ENCODE measurements at places on chromosomes 16 and 17.

GRCh38 chr16:85847681-85848601 lies 48.4 kb downstream of the COX4I1 start:
- no peak for DNase-seq

- DNase-seq = no peak
Observed at GRCh38 chr17:45366049-45366448, 49.2 kb upstream of the MAP3K14 start.

DNA sequence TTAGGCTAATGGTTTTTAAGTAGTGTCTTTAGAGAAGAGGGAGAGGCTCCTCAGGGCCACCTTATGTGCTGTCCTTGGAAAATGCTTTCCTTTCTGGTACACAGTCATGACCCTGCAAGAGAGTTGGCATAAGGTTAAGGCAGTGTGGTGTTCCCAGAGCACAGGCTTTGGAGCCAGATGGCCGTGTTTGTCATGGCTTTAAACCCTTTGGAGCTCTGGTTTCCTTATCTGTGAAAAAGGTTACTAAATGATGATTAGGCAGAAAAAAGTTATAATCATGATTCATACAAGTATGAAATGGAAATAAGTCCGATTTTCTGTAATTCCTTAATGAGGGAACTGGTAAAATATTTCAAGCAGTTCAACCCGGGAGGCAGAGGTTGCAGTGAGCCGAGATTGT lies 13.2 kb downstream of the UTP4 start:
- no peak for DNase-seq

DNA sequence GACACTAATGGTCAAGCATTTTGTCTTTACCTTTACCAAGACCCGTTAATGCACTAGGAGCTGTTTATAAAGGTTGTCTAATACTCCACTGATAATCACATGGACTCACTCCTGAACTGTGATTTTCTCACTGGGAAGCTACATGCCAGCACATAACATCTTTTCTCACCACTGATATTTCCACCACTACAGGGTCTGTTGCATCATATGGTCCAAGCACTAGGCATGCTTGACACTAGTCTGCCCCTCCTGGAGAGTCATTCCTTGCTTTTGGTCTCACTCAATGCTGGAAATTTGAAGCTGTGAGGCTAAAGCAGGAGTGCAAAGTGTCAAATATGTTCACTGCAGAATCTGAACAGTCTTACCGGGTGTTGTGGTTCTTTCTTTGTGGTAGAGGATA lies 1576.8 kb downstream of the CDH8 start:
- no peak for DNase-seq

GRCh38 chr16:49345829-49346228 lies 27.8 kb upstream of the C16orf78 start:
- no peak for DNase-seq

GRCh38 chr16:51986301-51986700 lies 560.6 kb downstream of the TOX3 start:
- DNase-seq = no peak

- DNase-seq = no peak
Observed at GRCh38 chr16:68492151-68492542, 43.8 kb upstream of the SMPD3 start.

DNA sequence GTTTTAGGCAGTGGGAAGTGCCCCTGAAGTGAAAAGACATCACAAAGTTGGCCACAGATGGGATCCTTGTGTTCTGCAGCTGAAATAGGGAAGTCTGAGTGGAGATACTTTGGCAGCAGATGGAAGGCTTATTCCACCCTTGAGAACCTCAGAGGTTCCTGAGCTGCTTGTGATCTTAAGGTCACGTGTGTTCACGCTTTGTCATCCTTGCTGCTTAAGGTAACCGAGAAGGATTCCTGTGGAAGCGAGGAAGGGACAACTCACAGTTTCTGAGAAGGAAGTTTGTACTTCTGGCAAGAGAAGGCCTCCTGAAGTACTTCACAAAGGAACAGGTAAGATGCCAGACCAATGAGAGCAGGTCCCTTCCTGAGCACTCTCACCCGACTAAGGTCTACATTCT lies 12.2 kb downstream of the ADAP2 start:
- DNase-seq = no peak

DNA sequence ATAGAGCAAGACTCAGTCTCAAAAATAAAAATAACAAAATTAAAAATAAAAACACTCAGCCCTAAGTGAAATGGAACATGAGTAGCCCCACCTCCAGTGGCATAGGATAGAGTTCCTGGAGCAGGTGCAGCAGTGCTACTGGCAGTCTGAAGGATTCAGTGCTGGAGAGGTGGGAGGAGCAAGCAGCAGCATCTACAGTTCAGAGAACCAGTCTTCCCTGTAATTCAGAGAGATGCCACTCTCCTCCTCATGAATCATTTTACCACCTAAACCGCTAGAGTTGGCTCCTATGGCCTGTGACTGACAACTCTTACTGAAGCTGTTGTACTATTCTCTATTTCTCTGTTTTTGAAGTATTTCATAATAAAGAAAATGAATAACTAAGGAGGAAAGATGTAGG lies 56.0 kb upstream of the SMURF2 start:
- DNase-seq = no peak

DNA sequence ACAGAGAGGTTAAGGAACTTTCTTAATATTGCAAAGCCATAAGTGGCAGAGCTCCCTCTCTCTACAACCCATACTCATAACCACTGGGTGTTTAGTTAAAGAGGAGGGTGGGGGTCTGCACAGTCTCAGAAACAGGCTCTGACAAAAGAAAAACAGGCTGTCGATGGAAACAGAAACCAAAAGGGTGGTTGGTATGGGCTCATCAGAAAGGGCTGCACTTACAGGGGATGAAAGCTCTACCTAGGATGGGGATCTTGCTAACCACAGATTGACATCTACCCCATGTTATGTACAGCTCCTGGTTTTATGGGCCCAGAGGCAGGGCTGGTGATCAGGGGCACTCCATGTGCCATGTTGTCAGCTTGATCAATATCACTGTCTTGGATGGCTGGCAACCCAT lies 111.4 kb downstream of the CYLD start:
- DNase-seq = no peak

DNA sequence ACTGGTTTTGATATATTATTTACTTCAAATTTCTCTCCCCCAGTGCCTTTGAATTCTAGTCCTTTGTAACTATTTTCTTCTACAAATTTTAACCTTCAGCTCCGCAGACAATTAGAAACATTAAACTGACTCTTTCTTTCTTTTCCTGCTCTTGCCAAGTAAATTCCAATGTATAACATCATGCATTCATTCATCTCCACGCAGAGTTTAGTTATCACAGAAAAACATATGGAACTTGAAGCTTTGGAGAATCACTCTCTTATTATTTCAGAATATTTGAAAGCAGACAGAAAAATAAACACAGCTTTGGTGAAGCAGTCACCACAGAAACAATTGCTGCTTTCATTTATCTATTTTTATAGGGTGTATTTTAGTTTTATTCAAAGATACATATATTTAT lies 778.7 kb upstream of the CDH8 start:
- DNase-seq = no peak

- no peak for DNase-seq
Observed at GRCh38 chr16:80033783-80034468, 433.4 kb upstream of the MAF start.

- DNase-seq = no peak
Observed at GRCh38 chr16:78972986-78973385, 627.6 kb downstream of the MAF start.

DNA sequence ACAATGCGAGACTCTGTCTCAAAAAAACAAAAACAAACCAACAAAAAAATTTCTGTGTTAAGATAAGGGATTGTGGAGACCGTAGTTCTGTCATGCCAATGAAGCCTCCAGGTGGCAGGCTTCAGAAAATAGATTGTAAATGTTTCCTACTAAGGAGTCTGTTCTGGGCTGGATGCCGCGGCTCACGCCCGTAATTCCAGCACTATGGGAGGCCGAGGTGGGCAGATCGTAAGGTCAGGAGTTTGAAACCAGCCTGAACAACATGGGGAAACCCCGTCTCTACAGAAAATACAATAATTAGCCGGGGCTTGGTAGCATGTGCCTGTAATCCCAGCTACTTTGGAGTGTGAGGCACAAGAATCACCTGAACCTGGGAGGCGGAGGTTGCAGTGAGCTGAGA lies 4.4 kb upstream of the SNX29 start:
- DNase-seq = no peak

DNA sequence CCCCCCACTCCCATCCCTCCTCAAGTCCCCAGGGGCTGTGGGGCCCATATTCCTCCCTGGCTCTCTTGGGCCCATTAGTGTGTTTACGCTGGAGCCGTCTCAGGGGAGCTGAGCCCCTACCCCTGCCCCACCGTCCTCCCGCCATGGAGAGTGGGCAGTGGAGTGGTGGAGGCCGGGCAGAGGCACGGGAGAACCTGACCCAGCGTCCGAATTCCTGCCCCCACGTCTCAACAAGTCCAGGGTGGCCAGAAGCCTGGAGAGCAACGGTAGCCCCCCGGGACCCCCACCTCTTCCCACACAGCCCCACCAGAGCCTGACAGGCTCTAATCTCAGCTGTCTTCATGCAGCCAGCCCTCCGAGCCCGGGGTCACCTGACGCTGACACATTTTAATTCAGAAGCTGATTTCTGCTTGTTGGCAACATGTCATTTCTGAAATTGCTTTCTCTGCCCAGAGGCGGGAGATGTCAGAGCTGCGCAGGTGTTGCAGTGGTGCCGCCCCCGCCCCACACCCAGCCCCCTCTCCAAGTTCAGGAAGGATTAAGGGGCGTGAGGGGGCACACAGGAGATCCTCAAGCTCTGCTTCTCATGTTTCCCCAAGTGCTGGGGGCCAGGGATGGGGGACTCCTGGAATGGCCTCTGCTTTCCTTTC lies 32.6 kb downstream of the WNT9B start:
- DNase-seq = no peak

DNA sequence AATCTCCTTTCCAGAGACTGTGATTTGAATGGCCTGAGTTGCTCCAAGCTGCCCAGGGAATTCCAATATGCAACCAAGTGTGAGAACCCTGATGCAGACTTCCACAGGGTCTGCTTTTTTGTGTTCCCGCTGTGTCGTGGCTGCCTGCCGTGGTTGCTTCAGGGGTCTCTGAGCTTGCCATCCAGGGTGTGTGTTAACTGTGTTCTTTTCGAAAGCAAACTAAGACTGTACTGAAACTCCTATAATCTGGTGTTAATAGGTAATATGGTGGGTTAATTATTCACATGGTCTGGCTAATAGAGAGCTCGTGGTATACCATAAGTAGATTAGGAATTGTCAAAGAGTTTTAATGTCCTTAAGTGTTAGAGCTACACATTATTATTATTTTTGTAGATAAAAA lies 20.7 kb downstream of the UBN1 start:
- no peak for DNase-seq

DNA sequence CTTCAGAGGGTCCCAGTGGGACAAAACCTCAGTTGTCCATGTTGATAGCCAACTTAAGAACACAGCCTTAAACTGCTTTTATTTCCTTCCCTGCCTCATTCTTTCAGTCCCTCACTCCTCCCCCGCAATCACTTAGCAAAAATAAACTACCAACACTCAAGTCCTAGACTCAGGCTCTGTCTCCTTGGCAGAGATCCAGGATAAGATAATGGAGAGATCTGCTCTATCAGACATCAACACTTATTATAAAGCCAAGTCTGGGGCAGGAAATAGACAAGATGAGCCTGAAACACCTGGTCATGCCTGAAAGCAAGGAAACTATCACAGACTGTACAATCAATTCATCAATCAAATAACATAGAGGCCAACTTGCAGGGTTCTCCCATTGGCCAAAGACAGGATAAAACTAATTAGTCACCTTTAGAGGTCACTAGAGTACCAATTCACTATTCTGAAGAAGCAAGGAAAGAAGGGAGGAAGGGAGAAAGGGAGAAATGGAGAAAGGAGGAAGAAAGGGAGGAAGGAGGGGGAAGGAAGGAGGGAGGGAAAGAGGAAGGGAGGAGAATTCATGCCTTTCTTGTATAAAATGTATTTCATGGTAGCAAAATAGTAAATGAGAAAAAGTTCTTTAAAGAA lies 15.7 kb downstream of the HYDIN start:
- DNase-seq = no peak

GRCh38 chr17:43846963-43847371 lies at the start of gene CD300LG:
Gene CD300LG (plus strand): TSS chr17:43847176. CDS start chr17:43847217, 41 bp downstream.
- DNase-seq = peak; percentile 45

GRCh38 chr16:3173892-3174617 lies 13.9 kb upstream of the OR1F1 start:
- no peak for DNase-seq

Data from left lung (tissue), 14 donors.